Activated CD8-positive, alpha-beta T cell treated with anti-CD3 and anti-CD28 coated beads, Interleukin-2, amount 10 ng/mL, durations not matched to agents 7 days and 5 days (primary cell): ENCODE measurements at places on chromosomes 6 and 20.
A peak's percentile ranks its signal among the peaks of the same experiment; 100 is the strongest.

DNA sequence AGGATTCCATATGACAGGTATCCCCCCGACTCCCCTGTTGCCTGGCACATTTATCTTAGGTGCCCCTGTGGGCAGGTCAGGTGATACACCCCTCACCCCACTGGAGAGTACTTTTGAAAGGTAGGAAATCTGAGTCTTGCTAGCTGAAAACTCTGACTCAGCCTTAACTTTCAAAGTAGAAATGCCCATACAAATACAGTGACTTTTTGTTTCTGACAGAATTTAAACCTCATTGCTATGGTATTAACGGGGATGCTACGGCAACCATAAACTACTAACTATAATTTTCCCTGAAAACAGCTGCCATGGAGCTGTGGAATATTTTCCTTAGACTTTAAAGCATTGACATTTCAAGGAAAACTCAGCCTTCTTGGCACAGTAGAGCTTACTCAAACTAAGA lies 536.0 kb downstream of the RFPL4B start:
- DNase-seq, result no peak

GRCh38 chr6:41359617-41360313 lies 24.4 kb downstream of the NCR2 start:
- DNase-seq, result no peak

DNA sequence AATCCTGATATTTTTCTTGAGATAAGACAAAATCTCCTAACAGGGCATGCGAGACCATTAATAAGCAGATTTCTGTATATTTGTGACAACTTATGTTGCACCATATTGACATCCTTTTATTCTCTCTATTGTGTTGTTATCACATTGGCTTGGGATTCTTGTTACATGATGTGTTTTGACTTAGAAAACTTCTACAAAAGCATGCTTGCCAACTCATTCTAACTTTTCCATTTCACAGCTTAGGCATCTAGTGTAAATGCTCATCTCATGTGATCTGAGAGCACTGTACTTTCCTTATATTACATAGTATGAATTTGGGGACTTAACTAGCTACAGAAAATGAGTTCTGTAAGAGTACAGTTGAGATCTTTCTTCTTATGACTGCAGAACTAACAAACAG lies 1040.7 kb upstream of the ADGRB3 start:
- DNase-seq, result no peak

DNA sequence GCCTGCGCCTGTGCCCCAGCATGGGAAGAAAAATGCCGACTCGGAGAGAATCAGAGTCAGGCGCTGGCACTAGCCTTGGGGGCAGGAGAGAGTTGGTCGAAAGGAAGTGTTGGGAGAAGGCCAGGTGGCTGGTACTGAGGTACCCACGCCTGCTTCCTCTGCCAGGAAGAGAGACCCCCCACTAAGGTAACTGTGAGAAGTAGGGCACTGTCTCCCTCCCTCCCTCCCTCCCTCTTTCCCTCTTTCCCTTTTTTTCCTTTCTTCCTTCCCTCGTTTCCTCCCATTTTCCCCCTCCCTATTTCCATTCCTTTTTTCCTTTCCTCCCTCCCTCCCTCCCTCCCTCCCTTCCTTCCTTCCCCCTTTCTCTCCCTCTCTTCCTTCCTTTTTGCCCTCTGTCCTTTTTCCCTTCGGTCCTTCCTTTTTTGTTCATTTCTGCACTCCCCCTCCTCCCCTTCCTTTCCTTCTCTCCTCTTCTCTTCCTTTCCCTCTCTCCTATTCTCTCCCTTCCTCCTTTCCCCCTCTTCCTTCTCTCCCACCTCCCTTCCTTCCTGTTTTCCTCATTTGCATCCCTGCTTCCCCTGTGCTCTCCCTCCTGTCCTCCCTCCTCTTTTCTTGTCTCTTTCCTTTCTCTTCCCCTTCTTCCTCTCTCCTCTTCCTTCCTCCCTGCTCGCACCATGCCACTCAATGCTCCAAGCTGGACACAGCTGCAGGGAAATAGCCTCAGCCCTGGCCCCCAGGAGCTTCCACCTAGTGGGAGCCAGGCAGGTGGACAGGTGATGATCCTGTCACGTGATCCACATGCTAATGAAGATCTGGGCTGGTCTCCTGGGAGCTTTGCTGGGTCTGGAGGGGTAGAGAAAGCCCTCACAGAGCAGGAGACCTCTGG lies 148.0 kb downstream of the DHX35 start:
- DNase-seq, result no peak

GRCh38 chr20:64102647-64103354 lies 4.6 kb downstream of the NPBWR2 start:
- no peak for DNase-seq

- DNase-seq, result no peak
Observed at GRCh38 chr6:117870486-117871242, 36.4 kb upstream of the SLC35F1 start.

GRCh38 chr6:88376768-88377387 lies 210.7 kb upstream of the CNR1 start:
- DNase-seq, result no peak

GRCh38 chr6:149464411-149464810 lies 20.4 kb downstream of the ZC3H12D start:
- DNase-seq, result no peak

DNA sequence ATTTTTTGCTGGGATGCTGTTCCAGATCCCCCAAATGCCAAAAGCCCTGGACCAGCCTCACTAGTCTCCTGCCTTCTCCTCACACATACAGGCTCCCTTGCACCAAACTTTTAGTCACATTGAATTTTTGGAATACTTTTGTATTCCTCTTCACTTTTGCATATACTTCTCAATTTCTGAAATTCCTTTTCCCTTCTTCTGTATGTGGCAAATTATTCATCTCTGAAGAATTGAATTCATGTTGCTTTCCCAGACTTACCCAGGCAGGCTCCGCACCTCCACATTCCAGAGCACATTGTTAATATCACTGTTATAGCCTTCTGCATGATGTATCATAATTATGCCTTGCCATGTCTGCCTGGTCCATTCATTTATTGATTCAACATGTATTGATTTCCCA lies 255.3 kb upstream of the POU3F2 start:
- DNase-seq, result no peak

DNA sequence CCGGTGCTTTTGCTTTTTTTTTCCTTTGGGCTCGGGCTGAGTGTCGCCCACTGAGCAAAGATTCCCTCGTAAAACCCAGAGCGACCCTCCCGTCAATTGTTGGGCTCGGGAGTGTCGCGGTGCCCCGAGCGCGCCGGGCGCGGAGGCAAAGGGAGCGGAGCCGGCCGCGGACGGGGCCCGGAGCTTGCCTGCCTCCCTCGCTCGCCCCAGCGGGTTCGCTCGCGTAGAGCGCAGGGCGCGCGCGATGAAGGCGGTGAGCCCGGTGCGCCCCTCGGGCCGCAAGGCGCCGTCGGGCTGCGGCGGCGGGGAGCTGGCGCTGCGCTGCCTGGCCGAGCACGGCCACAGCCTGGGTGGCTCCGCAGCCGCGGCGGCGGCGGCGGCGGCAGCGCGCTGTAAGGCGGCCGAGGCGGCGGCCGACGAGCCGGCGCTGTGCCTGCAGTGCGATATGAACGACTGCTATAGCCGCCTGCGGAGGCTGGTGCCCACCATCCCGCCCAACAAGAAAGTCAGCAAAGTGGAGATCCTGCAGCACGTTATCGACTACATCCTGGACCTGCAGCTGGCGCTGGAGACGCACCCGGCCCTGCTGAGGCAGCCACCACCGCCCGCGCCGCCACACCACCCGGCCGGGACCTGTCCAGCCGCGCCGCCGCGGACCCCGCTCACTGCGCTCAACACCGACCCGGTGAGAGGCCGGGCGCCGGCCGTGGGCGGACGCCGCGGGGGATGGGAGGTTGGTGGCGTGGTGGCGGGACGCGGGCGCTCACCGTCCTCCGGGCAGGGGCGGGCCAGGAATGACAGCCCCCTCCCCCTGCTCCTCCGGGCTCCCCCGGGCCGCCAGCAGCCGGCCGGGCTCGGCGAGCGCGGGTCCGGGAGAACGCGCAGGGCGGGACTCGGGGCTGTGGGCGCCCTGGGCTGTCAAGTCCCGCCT lies 606 bp downstream of the ID4 start:
- DNase-seq, result no peak

- DNase-seq, result no peak
Observed at GRCh38 chr6:3449750-3450305, 7.0 kb downstream of the SLC22A23 start.

DNA sequence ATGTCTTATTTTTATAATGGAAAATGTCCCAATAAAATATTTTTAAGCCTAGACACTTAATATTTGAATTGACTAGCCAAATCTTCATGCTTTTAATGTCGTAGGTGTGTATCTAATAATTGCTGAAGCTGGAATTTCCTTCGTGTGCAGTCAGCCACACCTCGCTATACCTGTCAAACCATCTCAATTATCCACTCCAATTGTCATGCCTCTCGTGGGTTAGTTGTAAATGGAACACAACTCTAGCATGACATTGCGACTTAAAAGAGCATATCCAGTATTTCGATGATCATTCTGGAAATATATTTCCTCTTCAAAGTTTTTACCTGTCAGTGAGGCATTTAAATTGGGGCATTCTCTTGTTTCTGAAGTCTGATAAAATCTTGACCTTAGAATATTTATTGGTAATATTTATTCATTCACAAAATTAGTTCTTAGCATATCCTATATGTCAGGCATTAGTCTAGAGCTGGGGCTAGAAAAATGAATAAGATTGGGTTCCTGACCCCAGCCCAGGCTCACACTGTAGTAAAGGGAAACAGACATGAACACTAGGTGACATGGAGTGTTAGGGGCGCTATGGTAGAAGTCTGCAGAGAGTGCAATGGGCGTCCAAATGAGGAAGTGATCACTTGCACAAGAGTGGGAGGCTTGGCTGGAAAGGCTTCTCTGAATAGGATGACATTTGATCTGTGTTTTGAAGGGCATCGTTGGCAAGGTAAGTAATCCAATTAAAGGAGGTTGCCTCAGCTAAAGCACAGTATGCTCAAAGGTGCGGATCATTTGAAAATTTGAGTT lies 11.0 kb upstream of the CFAP206 start:
- DNase-seq, result no peak

- no peak for DNase-seq
Observed at GRCh38 chr6:3813150-3813780, 35.9 kb upstream of the FAM50B start.

- no peak for DNase-seq
Observed at GRCh38 chr6:43886067-43886461, 116.1 kb downstream of the VEGFA start.

GRCh38 chr6:12436683-12437082 lies 146.5 kb downstream of the EDN1 start:
- no peak for DNase-seq

GRCh38 chr6:132892929-132893771 lies 78.8 kb downstream of the RPS12 start:
- no peak for DNase-seq

DNA sequence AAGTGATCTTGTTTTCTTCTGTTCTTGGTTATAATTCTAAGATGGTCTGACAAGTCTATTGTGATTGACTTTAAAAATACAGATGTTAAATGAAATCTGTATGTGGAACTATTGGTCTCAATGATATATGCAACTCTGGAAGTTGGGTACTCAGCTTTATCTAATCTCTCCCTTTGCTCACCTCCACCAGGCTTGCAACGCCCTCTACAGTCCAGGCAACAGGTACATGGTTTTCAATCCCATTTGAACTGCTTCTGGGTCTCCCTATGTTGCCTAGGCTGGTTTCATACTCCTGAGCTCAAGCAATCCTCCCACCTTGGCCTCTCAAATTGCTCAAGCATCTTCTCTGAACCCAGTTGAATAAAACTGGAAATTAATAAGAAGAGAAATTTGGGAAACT lies 25.6 kb upstream of the HLA-DQB1 start:
- peak; percentile 69 for DNase-seq

DNA sequence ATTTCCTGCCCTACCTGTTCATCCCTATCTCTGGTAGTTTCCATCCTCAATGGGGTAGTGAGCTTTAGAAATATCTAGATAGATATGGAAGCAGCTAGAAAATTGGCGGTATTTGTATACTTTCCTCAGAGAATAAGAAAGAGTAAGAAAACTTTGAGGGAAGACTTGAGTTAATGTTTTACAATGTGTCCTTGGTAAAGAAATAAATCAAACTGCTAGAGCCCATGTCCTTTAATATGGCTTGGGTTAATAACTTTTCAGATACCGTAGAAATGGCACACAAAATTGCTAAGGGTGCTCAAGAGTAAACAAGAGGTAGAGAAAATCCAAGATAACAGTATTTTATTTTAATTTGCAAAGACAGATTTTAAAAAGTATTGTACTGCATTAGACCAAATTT lies 28.1 kb upstream of the PGK2 start:
- DNase-seq, result no peak

- DNase-seq, result no peak
Observed at GRCh38 chr6:41373919-41374617, 38.7 kb downstream of the NCR2 start.

- no peak for DNase-seq
Observed at GRCh38 chr6:105675715-105676397, 273.0 kb upstream of the PREP start.

GRCh38 chr6:39281312-39281980 lies 32.8 kb downstream of the KCNK17 start:
- no peak for DNase-seq

GRCh38 chr6:167791091-167791779 lies 35.5 kb upstream of the AFDN start:
- no peak for DNase-seq

DNA sequence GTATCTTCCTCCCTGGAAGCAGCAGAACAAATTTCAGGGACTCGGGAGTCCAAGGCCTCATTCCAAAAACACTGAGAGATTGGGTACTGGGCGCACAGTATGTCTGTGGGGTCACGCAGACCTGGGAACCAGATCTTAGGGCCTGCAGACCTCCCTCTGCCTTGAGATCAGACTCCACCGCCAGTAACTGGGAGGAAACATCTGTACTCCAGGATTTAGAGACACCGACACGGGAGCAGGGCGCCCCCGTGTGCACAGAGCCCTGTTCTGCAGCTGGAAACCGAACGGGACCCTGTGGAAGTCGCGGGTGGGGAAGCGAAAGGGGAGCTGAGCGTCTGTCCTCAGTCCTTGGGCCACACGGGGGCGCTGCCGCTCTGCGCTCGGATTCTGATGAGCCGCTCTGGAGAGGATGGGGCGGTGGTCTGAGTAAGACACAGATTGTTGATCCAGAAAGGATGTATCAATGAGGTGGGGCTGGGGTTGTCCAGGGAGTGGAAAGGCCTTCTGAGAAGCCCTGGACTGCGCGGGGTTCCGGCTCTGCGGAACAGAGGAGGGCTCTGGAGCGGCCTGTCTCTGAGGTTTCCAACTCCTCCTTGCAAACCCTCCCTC lies 35.7 kb upstream of the HLA-E start:
- DNase-seq, result peak; percentile 89

- peak; percentile 33 for DNase-seq
Observed at GRCh38 chr6:17580518-17581048, 19.5 kb upstream of the FAM8A1 start.

DNA sequence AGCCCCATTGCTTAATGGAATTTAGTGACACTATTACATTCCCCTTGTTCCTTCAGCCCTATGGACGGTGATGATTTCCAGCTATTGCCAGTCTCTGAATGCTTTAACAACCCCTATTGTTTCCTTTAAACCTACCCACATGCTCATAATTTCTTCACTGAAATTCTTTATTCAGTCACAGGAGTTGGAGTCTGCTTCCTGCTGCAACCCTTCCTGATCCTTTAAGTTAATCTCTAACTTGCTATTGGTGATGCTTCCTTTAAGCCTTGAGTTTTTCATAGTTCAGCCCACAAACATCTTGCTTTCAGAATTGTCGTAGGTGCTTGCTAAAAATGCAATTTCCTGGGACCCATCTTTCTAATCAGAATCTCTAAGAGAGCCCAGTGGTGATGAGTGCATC lies 66.3 kb upstream of the TNFAIP3 start:
- no peak for DNase-seq
